ENCODE measurements at places on chromosomes 5 and 9.

- peak; percentile 26 for DNase-seq
Observed at GRCh38 chr9:123620239-123620638, 264.2 kb downstream of the CRB2 start.

GRCh38 chr5:181160152-181160754 lies 12.9 kb downstream of the OR2V2 start:
- DNase-seq = peak; percentile 25

DNA sequence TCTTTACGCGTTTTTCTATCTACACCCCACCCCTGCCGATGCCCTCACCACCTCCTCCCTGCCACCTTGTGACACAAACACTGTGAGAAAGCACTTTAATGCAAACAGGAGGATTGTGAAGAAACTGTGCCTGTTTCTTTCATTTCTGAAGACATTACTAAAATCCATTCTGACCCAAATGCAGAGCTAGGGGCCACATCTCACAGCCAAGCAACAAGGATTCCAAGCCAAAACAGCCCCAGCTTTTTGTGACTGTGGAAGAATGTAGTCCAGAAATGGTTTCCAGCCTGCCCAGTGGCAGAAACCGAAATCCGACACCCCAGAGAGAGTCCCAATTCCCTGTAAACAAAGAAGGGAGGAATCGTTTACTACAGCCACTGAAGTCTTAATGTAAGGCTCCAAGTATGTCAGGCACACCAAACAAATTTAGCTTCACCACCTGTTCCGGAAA lies 190.9 kb downstream of the TTC39B start:
- no peak for DNase-seq

DNA sequence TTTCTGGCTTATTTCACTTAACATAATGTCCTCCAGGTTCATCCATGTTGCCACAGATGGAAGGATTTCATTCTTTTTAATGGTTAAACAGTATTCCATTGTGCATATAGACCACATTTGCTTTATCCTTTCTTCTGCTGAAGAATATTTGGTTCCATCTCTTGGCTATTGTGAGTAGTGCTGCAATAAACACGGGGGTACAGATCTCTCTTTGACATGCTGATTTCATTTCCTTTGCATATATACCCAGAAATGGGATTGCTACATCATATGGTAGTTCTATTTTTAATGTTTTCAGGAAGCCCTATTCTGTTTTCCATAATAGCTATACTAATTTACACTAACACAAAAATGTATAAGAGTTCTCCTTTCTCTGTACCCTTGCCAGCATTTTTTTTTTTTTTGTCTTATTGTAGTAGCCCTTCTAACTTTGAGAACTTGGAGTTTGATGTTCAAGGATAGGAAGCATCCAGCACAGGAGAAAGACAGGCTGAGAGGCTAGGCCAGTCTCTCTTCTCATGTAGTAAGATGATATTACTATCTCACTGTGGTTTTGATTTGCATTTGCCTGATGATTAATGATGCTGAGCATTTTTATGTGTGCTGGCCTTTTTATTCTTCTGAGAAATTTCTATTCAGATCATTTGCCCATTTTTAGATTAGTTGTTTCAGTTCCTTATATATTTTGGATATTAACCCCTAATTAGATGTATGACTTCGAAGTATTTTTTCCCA lies 592.2 kb upstream of the ZNF608 start:
- no peak for DNase-seq

DNA sequence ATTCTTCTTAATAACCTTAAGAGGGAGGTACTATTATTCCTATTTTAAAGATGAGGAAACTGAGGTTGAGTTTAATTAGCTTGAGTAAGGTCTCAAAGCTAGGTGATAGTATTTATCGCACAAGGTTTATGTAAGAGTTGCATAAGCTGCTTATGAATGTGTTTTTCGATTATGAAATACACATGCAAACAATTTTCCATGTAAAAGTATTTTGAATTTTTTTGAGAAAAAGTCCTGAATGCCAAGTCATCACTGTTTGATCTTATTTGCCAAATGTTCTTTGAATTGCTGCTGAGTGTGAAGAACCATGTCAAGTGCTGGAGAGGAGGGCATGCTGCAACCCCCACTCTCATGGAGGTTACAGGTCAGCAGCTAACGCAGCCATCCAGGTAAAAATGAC lies 174.4 kb downstream of the CARTPT start:
- DNase-seq = no peak

DNA sequence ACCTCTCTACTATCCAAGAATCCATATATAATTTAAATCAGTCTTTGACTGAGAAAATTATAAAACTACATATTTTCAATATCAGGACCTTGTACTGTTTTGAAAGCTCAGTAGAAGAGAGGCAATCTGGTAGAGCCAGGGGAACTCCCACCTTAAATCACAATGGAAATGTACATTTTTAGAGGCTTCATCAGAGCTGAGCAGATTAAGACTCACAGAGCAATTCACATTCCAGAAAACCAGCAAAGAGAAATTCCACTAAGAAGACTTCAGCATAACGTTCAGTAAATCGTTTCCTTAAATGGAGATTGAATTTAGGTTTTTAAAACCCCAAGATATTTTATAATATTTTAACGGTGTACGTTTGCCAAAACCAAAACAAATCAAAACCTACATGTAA lies 227.8 kb upstream of the TRPM3 start:
- DNase-seq = peak; percentile 23

DNA sequence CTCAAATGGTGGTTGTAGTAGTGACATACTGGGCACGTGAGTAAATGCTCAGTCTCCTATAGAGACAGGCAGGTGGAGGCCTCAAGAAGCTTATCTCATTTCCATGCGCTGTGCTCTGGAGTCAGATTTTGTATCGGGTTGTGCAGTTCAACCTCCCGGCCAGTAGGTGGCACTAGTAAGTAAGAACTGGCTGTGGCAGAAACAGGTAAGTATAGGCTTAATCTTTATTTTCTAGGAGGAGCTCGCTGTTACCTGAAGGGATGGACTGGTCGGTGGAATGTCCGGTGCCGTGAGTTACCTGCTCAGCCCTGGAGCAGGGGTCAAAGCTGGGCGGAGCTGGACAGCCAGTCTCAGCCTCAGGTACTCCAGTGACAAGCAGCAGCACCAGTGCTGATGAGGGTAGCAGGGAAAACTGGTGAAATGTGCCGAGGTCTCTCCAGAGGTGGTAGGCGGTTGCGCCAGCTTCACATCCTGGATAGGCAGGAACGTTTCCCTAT lies 880.1 kb upstream of the SEMA6A start:
- DNase-seq = peak; percentile 74

DNA sequence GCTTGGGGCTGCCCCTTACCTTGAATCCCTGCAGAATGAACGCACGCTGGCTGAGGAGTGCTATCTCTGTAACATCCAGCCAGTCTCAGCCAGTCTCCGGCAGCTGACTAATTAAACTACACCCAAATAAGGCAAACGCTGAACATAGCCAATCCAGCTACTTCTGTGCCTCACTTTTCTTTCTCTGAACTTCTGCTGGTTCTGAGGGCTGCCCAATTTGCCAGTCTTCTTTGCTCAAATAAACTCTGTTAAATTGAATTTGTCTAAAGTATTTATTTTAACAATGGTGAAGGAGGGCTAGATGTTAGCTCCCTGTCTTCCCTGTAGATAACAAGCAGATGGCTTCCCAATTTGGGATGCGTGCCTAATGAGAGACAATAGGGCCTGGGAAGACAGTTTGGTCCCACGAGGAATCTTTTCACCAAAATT lies 154.0 kb upstream of the NFIL3 start:
- DNase-seq = no peak

- no peak for DNase-seq
Observed at GRCh38 chr5:170644501-170644900, 139.0 kb upstream of the GABRP start.

DNA sequence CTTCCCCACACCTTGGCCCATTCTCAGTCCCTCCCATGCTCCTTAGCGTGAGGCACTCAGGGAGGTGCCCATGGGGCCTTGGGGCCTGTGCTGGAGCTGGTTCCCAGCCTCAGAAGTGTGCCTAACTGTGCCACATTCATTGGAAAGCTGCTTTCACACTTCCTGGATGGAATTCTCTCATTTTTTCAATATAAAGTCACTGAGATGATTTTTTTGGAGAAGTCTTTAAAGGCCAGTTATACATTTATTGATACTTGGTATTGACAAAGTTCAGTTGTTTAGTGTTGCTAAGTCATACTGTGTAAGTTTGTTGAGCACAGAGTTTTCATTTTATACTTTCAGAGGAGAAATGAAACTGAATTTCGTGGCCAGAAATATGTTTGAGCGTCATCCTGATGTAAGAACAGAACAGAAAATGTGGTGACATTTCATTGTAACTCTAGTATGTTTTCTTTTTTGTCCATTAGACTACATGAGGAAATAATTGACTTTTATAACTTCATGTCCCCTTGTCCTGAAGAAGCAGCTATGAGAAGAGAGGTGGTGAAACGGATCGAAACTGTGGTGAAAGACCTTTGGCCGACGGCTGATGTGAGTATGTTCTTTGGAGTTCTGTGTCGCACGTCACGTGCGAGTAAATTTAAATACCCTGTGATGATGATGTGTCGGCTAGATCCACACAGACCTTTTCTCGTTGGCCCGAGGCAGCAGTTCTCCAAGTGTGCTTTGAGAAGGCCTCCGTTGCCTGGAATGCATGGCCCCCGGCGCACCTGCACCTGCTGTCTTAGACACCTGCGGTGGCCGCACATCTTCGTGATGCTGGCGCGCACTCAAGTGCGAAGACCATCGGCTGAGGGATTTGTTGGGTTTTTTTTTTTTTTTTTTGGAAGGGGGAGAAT lies 24.1 kb downstream of the TENT4A start:
- no peak for DNase-seq

GRCh38 chr5:124234022-124234769 lies 512.2 kb downstream of the ZNF608 start:
- no peak for DNase-seq

- DNase-seq = no peak
Observed at GRCh38 chr9:135514342-135515082, 6.7 kb upstream of the LCN1 start.

DNA sequence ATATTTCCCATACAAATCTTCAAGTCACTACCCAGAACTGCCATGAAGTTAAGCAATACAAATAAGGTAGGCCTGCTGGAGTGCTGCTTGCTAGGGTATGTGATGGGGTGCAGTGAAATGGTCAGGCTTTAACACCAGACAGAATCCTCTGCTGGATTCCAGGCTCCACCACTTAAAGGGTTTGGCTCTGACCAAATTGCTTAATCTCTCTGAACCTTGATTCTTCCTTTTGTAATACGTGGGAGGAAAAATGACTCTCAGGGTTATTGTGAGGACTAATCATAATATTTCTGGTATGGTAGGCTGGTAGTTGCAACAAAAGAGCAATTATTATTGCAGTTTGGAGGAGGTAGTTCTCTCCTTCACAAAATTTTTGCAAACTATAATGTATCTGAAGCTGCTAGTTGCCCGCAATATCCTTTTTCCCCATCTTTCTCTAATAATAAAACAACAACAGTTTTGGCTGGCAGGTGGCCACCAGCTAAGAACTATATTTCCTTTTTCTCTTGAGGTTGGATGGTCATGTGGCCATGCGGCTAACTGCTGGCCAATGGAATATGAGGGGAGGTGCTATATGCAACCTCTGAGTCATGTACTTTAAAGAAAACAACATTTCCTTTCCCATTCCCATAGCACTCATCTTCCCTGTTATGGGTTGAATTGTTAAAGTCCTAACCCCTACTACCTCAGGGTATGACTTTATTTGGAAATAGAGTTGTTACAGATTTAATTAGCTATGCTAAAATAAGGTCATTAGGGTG lies 44.1 kb downstream of the CCL28 start:
- no peak for DNase-seq

DNA sequence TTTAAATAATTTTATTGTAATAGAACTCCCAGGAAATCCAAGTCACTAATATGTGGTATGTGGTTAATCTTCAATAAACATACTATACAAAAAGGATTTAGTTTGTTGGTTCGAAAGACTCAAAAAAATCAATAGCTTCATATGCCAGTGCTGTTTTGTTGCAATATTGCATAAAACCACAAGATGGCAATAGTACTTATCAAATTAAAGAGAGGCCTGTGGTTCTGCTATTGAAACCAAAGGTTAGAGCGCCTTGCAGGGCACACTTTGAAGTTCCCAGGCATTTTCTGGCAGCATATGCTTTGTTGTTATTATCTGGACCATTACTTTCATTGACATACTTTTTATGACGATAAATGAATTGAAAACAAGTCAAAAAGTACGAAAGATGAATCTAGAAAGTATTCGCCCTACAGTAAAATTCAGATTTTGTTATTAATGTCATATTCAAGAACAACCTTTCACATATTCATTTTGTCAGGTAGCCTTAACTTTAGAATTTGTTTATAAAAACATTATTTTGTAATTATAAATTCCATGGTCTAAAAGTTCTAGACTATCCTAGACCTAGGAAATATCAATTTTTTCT lies 316.3 kb downstream of the MCTP1 start:
- peak; percentile 70 for DNase-seq

DNA sequence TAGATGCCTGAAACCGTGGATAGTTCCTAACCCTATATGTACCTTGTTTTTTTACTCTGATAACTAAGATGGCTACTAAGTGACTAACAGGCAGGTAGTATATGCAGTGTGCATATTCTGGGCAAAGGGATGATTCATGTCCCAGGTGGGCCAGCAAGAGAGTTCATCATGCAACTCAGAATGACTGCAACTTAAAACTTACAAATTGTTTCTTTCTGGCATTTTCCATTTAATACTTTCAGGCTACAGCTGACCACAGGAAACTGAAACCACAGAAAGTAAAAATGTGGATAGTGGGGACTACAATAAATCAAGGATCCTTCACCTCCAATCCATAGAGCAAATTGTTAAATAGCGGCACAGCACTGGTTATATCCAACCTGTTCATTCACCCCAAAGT lies 30.7 kb upstream of the VCAN start:
- peak; percentile 5 for DNase-seq

DNA sequence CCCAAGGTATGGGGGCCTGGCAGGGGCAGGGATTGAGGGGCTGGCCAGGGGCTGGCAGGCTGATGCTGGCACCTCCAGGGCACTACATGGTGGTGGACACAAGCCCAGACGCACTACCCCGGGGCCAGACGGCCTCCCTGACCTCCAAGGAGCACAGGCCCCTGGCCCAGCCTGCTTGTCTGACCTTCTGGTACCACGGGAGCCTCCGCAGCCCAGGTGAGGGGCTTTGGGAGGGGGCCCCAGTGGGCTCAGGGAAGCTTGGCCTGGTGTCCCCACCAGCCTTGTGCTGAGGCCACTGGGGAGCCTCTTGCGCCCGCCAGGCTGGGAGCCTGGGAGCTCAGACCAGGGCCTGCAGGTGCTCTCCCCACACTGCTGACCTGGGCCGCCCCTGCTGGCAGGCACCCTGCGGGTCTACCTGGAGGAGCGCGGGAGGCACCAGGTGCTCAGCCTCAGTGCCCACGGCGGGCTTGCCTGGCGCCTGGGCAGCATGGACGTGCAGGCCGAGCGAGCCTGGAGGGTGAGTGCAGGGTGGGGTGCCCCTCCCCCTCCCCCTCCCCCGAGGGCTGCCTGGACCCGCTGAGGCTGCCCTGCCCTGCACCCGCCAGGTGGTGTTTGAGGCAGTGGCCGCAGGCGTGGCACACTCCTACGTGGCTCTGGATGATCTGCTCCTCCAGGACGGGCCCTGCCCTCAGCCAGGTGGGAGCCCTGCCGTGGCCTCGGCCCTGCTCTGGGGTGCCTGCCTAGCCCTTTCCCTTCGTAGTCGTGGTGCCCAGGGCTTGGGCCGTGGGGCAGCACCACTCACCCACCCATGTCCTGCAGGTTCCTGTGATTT lies 5.7 kb downstream of the MAMDC4 start:
- DNase-seq = no peak

- DNase-seq = peak; percentile 50
Observed at GRCh38 chr5:149646564-149646963, 65.3 kb downstream of the ARHGEF37 start.

GRCh38 chr9:94885854-94886447 lies 159.5 kb downstream of the AOPEP start:
- DNase-seq = no peak
